ENCODE measurements at places on chromosomes 12 and 14. TPM values are rescaled to one million over a fixed set of nuclear protein-coding genes. Genes with fewer than 3 reads are reported as not detected.
A peak's percentile ranks its signal among the peaks of the same experiment; 100 is the strongest.

- no peaks in the 10 kb centered on the region for H3K4me1 ChIP-seq
- DNase-seq: no peak
- no peaks in the 10 kb centered on the region for H3K36me3 ChIP-seq
- no peak overlapping the region for H3K4me3 ChIP-seq
- H3K27me3 ChIP-seq: no peaks in the 10 kb centered on the region
These were observed 37.1 kb upstream of the STK38L start for GRCh38 chr12:27206801-27207502.

The KRT79 gene
- not detected for total RNA-seq

- H3K4me1 ChIP-seq: no peaks in the 10 kb centered on the region
- no peak overlapping the region for H3K4me3 ChIP-seq
- DNase-seq: no peak
These were observed 8.4 kb downstream of the PRKAG1 start for GRCh38 chr12:49010092-49010668.

- no peak overlapping the region for H3K27ac ChIP-seq
- H3K27me3 ChIP-seq: no peaks in the 10 kb centered on the region
- DNase-seq: peak; percentile 89
- peaks cover 4% of the 10 kb centered on the region for H3K36me3 ChIP-seq
- H3K4me3 ChIP-seq: peak overlapping the region; percentile 69
These were observed 118.2 kb downstream of the AACS start for GRCh38 chr12:125183187-125184067.

DNA sequence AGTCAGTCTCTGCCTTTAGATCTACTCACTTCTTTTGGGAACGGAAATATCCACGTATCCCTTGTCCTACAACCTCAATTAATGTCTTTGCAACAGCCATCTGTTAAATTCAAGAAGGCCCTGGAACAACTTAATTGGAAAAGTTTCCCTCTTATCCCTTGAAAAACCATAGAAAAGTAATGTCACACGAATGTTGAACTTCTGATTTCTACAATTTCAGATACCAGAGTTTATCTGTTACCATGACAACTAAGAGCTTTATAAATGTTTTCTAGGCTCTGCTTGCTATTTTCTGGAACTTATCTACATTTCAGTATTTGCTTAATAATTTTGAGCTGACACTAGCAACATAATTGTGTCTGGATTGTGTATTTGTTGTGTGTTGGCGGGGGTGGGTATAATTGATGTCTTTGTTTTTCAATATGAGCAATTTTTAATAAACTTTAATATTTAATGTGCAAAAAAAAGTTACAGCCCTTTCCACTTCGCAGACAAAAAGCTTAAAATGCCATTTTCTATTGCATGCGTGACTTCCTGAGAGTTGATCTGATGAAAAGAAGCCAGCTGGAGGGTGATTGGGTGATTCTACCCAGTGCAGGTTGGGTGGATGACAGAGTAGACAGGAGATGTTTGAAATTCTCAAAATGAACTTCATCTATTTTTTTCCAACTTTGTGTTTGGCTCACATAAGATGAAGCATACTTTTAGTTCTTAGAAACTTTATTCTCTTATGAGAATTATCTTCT is 11.8 kb upstream of the EDDM3A start:
- H3K36me3 ChIP-seq: no peaks in the 10 kb centered on the region
- DNase-seq: no peak
- H3K27ac ChIP-seq: no peak overlapping the region
- H3K4me3 ChIP-seq: no peak overlapping the region

- H3K36me3 ChIP-seq: peaks cover 42% of the 10 kb centered on the region
- no peak for DNase-seq
- H3K4me1 ChIP-seq: no peaks in the 10 kb centered on the region
- no peaks in the 10 kb centered on the region for H3K27me3 ChIP-seq
- no peak overlapping the region for H3K4me3 ChIP-seq
These were observed 675.0 kb downstream of the TMEM121 start for GRCh38 chr14:106201376-106201775.

The PIP4P1 gene
- 41.6 TPM for total RNA-seq

GRCh38 chr12:121933522-121934308 is 15.3 kb downstream of the CFAP251 start:
- H3K27ac ChIP-seq: no peak overlapping the region
- H3K36me3 ChIP-seq: peaks cover 4% of the 10 kb centered on the region
- no peaks in the 10 kb centered on the region for H3K27me3 ChIP-seq
- peaks cover 4% of the 10 kb centered on the region for H3K4me1 ChIP-seq
- H3K4me3 ChIP-seq: no peak overlapping the region

The SIX4 gene
- 28.9 TPM for total RNA-seq

DNA sequence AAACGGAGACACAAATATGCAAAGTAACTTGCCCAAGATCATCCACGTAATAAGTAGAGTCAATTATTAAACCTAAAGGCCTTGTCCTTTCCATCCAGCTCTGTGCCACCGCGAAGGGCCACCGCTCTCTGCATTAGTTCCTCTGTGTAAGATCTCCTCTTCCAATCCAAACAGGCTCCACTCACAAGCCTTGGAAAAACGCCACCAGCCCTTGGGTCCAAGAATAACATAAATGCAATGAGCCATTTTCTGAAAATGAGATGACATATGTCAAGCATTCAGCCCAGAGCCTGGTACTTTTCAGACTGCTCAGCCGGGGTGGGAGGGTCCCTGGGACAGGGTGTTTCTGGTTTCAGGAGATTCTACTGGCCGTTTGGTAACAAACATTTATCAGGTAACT is 30.0 kb downstream of the DGLUCY start:
- H3K4me1 ChIP-seq: no peaks in the 10 kb centered on the region
- H3K27me3 ChIP-seq: no peaks in the 10 kb centered on the region
- peaks cover 17% of the 10 kb centered on the region for H3K36me3 ChIP-seq
- no peak overlapping the region for H3K4me3 ChIP-seq

GRCh38 chr14:51210594-51210993 is 29.5 kb upstream of the TMX1 start:
- H3K4me3 ChIP-seq: no peak overlapping the region
- no peaks in the 10 kb centered on the region for H3K27me3 ChIP-seq
- no peak for DNase-seq
